H9 (cell line): ENCODE measurements at places on chromosomes 1 and 21.

- DNase-seq: no peak
Observed at GRCh38 chr21:37917612-37918011, 1.4 kb upstream of the KCNJ6 start.

GRCh38 chr1:167791281-167792187, 69.8 kb downstream of the MPZL1 start:
- no peak for DNase-seq

DNA sequence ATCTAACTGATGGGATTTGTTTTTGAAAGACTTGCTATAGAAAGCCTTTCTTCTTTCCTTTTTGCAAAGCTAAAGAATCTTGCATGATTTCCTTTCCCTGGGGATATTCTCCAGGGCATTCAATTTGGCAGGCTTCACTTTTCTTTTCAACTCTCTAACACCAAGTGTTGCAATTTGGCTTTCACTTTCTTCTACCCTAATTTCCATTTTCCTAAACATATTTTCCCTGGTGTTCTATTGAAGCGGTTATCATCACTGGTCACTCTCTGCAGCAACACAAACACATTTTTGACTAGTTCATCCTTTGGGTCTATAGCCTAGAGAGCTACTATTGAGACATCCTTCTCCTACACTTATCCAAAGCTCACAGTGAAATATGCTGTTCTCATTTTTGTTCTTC, 424.5 kb downstream of the NEGR1 start:
- DNase-seq: no peak

DNA sequence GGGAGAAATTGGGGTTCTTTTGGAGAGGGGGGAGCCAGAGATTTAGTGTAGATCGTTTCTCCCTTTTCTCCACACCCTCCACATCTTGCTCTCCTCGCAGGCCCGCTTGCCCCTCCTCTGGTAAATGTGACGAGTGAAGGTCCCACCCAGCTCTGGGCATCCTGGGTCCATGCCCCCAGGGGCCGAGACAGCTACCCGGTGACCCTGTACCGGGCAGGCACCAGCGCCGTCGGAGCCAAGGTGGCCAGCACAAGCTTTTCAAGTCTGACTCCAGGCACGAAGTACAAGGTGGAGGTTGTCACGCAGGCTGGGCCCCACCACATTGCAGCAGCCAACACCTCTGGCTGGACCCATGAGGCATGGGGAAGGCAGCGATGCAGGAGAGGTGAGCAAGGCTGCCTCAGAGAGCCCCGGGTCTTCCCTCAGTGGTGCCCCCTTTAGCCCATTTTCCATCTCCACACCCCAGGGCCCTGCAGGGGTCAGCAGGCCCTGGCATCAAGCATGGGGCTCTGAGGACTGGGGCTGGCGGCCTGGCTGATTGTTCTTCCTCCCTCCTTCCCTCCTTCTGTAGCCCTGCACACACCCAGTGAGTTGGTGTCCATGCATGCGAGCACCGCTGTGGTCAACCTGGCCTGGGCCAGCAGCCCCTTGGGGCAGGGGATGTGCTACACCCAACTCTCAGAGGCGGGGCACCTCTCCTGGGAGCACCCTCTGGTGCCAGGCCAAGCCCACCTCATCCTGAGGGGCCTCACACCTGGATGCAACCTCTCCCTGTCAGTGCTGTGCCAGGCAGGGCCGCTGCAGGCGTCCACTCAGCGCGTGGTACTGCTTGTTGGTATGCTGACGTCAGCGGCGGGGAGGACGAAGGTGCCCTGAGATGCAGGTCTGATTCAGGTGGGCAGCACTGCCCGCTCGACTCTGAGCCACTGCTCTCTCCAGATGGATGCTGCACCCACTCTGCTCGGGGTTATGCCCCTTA, 16.4 kb upstream of the LGR6 start:
- DNase-seq: no peak

GRCh38 chr1:161777261-161777660, 11.1 kb downstream of the ATF6 start:
- no peak for DNase-seq
